GM23248 (cell line): ENCODE measurements at places on chromosomes 5 and 9. TPM values are rescaled to one million over a fixed set of nuclear protein-coding genes. Genes with fewer than 3 reads are reported as not detected.

DNA sequence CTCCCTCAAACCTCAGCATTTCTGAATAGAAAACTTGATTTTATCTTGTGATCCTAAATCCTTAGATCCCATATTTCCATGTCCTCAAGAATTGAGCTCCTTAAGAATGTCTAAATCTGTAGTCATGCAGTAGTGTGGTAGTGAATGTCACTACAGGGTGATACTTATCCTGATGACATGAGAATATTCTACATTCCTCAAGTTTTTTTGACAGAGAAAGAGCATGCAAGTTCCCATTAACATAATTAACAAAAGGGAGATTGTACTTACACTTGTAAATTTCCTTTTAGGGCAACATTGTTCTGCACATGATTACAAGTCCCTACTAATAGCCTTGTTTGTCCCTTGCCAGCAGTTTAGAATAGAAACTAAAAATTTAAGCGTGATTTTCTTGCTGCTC, 352.3 kb downstream of the PTPRD start:
- H3K27ac ChIP-seq: no peak overlapping the region
- no peaks in the 10 kb centered on the region; the same call in 1 of the 2 replicates for H3K27me3 ChIP-seq
- DNase-seq: no peak
- H3K4me3 ChIP-seq: no peak overlapping the region

DNA sequence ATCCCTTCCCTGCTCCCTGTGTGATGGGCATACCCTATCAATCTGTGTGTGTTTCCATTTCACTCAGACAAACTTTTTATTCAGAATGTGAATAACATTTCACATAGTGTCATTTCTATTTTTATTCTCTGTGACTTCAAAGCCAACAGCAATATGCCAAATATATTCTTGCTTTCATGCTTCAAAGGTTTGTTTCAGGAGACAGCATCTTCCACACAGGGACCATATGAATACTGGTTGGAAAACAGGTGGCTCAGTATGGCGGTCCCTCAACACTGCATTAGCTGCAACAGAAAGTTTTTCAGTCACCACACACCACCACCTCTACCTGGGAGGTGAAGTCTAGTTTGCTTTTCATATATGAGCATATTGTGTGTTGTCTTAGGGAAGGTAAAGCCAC, 111.0 kb upstream of the PTPN3 start:
- no peaks in the 10 kb centered on the region for H3K4me1 ChIP-seq

GRCh38 chr5:9363449-9363848, 182.4 kb downstream of the SEMA5A start:
- no peaks in the 10 kb centered on the region for H3K27me3 ChIP-seq
- no peak overlapping the region for H3K4me3 ChIP-seq
- H3K27ac ChIP-seq: peak overlapping the region; percentile 11
- peak; percentile 48 for DNase-seq

DNA sequence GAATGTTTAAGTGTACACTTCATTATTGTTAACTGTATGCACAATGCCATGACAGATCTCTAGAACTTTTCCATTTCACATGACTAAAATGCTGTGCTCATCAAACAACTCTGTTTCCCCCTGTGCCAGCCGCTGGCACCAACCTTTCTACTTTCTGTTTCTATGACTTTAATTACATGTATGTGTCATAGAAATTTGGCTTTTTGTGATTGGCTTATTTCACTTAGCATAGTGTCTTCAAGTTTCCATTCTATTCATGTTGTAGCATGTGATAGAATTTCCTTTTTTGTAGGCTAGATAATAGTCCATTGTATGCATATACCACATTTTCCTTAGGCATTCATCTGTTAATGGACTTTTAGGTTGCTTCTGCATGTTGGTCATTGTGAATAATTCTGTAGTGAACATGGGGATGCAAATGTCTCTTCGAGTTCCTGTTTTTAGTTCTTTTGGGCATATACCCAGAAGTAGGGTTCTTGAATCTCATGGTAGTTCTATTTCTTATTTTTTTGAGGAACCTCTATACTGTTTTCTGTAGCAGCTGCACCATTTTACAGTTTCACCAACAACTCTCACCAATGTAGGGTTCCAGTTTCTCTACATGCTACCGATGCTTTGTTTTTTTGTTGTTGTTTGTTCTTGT, 184.4 kb upstream of the DMRT1 start:
- no peaks in the 10 kb centered on the region for H3K36me3 ChIP-seq
- H3K4me1 ChIP-seq: no peaks in the 10 kb centered on the region
- H3K4me3 ChIP-seq: no peak overlapping the region
- no peaks in the 10 kb centered on the region for H3K27me3 ChIP-seq
- peak; percentile 7 for DNase-seq
- no peak overlapping the region for H3K27ac ChIP-seq

DNA sequence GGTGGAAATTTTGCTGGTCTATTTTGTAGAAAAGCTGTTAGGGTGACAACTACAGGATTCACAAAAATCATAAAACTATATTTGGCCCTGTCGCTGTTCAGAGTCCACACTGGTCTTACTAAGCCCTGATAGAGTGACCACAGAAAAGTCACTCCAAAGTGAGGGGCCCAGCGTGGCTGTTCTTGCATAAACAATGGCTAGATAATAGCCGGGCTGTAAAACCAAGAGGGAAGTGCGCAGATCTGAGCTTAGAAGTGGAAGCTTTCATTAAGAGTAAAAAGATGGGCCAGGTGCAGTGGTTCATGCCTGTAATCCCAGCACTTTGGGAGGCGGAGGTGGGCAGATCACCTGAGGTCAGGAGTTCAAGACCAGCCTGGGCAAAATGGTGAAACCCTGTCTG, 15.5 kb upstream of the CTSL start:
- H3K27ac ChIP-seq: no peak overlapping the region
- peaks cover 42% of the 10 kb centered on the region for H3K4me1 ChIP-seq
- no peak overlapping the region for H3K4me3 ChIP-seq
- H3K27me3 ChIP-seq: no peaks in the 10 kb centered on the region
- no peaks in the 10 kb centered on the region for H3K36me3 ChIP-seq

DNA sequence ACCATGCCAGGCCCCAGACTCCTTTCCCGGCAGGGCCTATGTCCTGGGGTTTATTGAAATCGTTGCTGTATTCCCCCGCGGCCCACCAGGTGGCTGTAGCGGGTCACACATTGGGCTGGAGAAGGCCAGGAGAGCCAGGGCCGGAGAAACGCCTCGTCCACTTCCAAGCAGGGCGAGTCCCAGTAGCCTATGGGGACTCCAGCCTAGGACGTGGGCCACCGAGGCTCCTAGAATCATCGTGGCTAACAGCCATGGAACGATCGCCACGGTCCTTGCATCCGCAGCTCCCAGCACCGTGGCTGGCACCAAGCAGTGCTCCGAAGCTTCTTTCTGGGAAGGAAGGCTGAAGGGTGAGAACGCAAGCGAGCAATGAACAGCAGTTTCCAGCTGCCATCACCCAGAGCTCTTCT, 87.7 kb downstream of the ENTREP1 start:
- peak overlapping the region; percentile 68 for H3K4me3 ChIP-seq
- no peaks in the 10 kb centered on the region for H3K36me3 ChIP-seq
- H3K27me3 ChIP-seq: 0 out of 2 replicates have a peak, but pooled peaks cover 4% of the 10 kb centered on the region
- H3K27ac ChIP-seq: no peak overlapping the region
- no peaks in the 10 kb centered on the region for H3K4me1 ChIP-seq

- no peak for DNase-seq
- H3K4me3 ChIP-seq: peak overlapping the region; percentile 37; the same call in 1 of the 2 replicates
- peaks cover 27% of the 10 kb centered on the region for H3K4me1 ChIP-seq
- H3K27me3 ChIP-seq: no peaks in the 10 kb centered on the region
- H3K36me3 ChIP-seq: no peaks in the 10 kb centered on the region
Measured at GRCh38 chr9:82148426-82148810, 159.8 kb downstream of the SPATA31D1 start.

DNA sequence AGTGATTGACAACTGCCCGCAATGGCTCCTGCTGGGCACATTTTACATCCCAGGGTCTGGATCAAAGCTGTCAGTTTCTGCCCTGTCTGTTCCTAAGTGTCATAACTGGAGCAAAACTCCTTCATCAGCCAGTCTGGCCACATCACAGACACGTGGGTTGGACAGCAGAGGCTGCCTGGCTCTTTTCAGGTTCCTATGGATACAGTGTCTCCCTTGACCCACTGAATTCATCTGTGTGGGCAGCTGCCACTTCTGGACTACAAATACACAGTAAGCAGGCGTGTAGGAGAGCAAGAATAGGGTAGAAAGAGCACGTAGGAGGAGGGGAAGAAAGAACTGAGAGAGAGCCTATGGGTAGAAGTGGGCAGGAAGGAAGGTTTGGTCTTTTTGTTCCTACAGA, 238.0 kb downstream of the ENC1 start:
- H3K4me3 ChIP-seq: no peak overlapping the region
- H3K27me3 ChIP-seq: no peaks in the 10 kb centered on the region
- H3K4me1 ChIP-seq: no peaks in the 10 kb centered on the region

PCDHGC3 gene
- 44.6 and 53.1 TPM in 2 replicates for total RNA-seq

IFNA2 gene
- total RNA-seq: not detected in 2 replicates

GRCh38 chr9:131349522-131349880, 44.4 kb upstream of the PRRC2B start:
- no peak for DNase-seq
- H3K36me3 ChIP-seq: no peaks in the 10 kb centered on the region

CDC25C gene
- total RNA-seq: 4.5 and 5.9 TPM in 2 replicates

- H3K4me1 ChIP-seq: no peaks in the 10 kb centered on the region
- no peak overlapping the region for H3K4me3 ChIP-seq
- H3K27me3 ChIP-seq: 0 out of 2 replicates have a peak, but pooled peaks cover 2% of the 10 kb centered on the region
- H3K27ac ChIP-seq: no peak overlapping the region
Measured at GRCh38 chr5:95374061-95374460, 17.1 kb upstream of the FAM81B start.

DNA sequence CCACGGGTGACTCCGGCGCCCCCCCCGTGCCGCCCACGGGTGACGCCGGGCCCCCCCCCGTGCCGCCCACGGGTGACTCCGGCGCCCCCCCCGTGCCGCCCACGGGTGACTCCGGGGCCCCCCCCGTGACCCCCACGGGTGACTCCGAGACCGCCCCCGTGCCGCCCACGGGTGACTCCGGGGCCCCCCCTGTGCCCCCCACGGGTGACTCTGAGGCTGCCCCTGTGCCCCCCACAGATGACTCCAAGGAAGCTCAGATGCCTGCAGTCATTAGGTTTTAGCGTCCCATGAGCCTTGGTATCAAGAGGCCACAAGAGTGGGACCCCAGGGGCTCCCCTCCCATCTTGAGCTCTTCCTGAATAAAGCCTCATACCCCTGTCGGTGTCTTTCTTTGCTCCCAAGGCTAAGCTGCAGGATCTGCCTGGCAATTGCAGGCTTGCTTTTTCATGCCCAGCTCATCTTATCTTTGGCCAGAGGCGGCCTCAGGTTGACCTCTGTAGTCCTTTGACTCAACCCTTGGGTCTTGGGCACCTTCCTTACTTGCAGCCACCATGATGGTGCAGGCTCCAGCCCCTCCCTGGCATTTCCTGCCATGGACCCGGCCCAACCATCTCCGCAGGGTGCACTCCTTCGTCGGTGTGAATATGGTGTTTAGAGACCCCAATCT, 9.8 kb downstream of the CEL start:
- no peaks in the 10 kb centered on the region for H3K36me3 ChIP-seq
- DNase-seq: no peak
- H3K27ac ChIP-seq: no peak overlapping the region
- no peak overlapping the region for H3K4me3 ChIP-seq
- peaks cover 25% of the 10 kb centered on the region for H3K4me1 ChIP-seq

LURAP1L gene
- 16.2 and 30.4 TPM in 2 replicates for total RNA-seq

- no peak overlapping the region for H3K27ac ChIP-seq
- no peak overlapping the region for H3K4me3 ChIP-seq
Measured at GRCh38 chr5:176578391-176578808, 29.3 kb downstream of the CDHR2 start.

GRCh38 chr9:69198521-69199220, 24.6 kb downstream of the TJP2 start:
- no peaks in the 10 kb centered on the region for H3K27me3 ChIP-seq
- H3K36me3 ChIP-seq: no peaks in the 10 kb centered on the region
- no peak for DNase-seq
- H3K27ac ChIP-seq: no peak overlapping the region
- no peak overlapping the region for H3K4me3 ChIP-seq

BAAT gene
- total RNA-seq: not detected in 2 replicates

DNA sequence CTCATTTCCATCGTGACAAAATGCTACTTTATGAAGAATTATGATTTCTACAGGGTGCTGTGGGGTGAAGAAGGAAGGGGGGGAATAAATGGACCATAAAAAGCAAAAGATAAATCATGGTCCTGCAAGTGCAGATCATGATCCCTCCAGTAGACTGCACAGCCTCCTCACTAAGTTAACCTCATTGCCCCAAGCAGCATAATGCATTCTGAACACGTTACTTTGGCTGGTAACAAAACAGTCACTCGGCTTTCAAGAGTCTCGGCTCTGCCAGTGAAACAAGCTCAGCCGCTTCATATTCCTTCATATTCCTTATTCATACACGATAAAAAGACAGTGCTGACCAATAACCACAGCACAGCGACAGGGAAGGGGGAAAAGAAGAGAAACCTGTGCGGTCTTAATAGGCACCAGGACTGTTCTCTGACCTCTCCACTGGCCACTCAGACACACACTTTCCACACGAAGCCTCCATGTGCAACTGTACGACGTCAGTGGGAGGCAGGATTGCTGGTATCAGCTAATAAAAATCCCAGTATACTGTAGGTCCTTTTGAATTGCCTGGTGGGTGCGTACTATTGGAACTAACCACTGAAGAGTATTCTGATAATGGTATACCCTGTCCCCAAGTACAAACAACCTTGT, 60.5 kb downstream of the ANKH start:
- no peak for DNase-seq
- H3K36me3 ChIP-seq: no peaks in the 10 kb centered on the region
- H3K27me3 ChIP-seq: no peaks in the 10 kb centered on the region

MYMK gene
- total RNA-seq: not detected in 2 replicates

- H3K27ac ChIP-seq: no peak overlapping the region
- H3K27me3 ChIP-seq: no peaks in the 10 kb centered on the region
- no peak overlapping the region for H3K4me3 ChIP-seq
- DNase-seq: no peak
- peaks cover 51% of the 10 kb centered on the region for H3K36me3 ChIP-seq
Measured at GRCh38 chr5:97026721-97027120, 90.8 kb downstream of the LNPEP start.

CD180 gene
- not detected in 2 replicates for total RNA-seq

- H3K4me3 ChIP-seq: no peak overlapping the region
- no peaks in the 10 kb centered on the region for H3K27me3 ChIP-seq
- peaks cover 26% of the 10 kb centered on the region for H3K4me1 ChIP-seq
- no peak for DNase-seq
- no peak overlapping the region for H3K27ac ChIP-seq
Measured at GRCh38 chr5:150461231-150461630, 11.7 kb upstream of the RPS14 start.

KLHL3 gene
- total RNA-seq: 0.51 and 1.3 TPM in 2 replicates
